ENCODE measurements at places on chromosomes 4 and X. TPM values are rescaled to one million over a fixed set of nuclear protein-coding genes. Genes with fewer than 3 reads are reported as not detected.

The DKK2 gene
- not detected for polyA plus RNA-seq

GRCh38 chr4:140308366-140309123 lies 64.9 kb upstream of the SCOC start:
- peaks cover 18% of the 10 kb centered on the region for H3K4me1 ChIP-seq
- H3K27ac ChIP-seq = peak overlapping the region; percentile 70
- H3K36me3 ChIP-seq = no peaks in the 10 kb centered on the region
- no peak overlapping the region for H3K4me3 ChIP-seq
- H3K27me3 ChIP-seq = no peaks in the 10 kb centered on the region

The PDZD4 gene
- 0.46 TPM for polyA plus RNA-seq

DNA sequence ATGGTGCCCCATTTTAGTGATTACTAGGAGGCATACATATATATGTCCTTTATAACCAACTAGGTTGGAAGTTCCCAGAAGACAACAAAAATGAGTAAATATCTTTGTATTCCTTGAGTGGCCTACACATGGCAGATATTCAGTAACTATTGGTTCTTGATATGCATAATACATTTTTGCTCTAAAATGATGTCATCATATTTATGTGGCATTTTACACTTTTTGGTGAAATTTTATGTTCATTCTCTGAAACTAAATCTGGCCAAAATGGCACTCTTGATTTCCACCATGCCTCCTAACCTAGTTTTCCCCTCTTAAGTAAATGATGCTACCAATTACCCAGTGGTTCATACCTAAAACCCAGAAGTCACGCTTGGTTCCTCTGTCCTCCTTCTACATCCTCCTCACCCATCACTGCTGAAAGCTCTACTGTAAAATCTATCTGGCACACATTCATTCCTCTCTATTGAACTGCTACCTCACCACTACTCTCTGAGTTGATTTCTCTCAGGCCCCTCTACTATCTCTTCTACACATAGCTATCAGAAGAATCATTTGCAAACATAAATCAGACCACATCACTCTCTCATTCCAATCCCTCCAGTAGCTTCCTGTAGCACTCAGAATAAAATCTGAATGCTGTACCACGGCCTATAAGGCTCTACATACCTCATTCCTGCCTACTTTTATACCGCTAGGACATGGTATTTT lies 13.4 kb downstream of the SLC10A7 start:
- H3K4me1 ChIP-seq = no peaks in the 10 kb centered on the region
- H3K27me3 ChIP-seq = no peaks in the 10 kb centered on the region
- DNase-seq = no peak
- H3K4me3 ChIP-seq = no peak overlapping the region

DNA sequence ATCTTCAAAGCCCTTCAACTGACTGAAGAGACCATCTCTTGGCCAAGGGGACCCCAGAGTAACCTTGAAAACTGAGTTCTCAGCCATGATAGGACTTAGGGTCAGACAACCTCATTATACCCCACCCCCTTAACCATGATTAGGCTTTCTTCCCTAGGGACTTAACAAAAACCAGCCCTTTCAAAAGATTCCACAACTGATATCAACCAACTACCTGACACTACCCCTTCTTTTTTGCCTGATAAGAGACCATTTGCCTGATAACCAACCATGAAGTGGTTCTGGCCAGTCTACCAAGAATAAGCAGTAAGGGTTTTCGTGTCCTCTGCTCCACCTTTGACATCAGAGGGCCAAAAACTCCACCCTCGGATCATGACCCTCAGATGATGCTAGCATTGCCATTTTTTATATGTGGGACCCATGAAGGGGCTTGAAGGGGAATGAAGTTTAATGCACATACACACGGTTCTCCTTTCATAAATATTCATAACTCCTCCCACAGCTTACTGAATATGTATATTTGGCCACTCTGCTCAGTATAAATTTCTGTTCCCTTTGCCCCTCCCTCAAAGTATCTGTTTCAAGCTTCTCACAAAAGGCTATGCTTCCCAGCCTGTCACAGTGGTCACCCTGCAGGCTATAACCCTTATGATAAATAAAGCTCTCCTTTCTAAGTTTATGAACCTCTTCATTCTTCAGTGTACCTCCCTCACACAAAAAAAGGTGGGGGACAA lies 12.3 kb downstream of the TBCK start:
- no peak overlapping the region for H3K27ac ChIP-seq
- DNase-seq = no peak
- no peaks in the 10 kb centered on the region for H3K4me1 ChIP-seq
- H3K27me3 ChIP-seq = no peaks in the 10 kb centered on the region
- no peaks in the 10 kb centered on the region for H3K36me3 ChIP-seq
- no peak overlapping the region for H3K4me3 ChIP-seq

The FGFR3 gene
- polyA plus RNA-seq = 3.7 TPM

The GABRG1 gene
- polyA plus RNA-seq = not detected

DNA sequence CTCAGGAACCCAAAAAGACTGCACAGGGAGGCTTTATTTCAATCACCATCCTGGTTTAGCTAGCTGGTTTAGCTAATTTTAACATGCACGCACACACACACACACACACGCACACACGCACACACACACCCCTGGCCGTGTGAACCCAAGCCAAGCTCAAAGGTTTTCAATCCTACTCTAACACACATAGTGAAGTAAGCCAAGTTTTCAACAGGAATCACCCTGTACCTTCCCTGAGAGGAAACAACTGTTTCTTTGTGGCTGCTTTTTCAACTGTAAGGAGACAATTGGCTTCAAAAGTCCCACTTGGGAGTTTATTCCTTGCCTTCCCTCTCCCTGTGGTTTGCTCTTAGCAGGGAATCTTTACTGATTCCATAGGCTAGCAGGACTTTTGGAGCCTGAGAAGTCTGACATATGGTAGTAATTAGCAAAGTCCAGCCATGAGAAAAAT lies 98.9 kb upstream of the BMP3 start:
- H3K4me1 ChIP-seq = no peaks in the 10 kb centered on the region
- no peak overlapping the region for H3K27ac ChIP-seq
- no peaks in the 10 kb centered on the region for H3K36me3 ChIP-seq
- H3K27me3 ChIP-seq = no peaks in the 10 kb centered on the region
- no peak overlapping the region for H3K4me3 ChIP-seq

The RTL9 gene
- not detected for polyA plus RNA-seq

- H3K27ac ChIP-seq = no peak overlapping the region
- H3K36me3 ChIP-seq = no peaks in the 10 kb centered on the region
- DNase-seq = no peak
- no peaks in the 10 kb centered on the region for H3K27me3 ChIP-seq
These were observed 30.7 kb upstream of the HELT start for GRCh38 chr4:184987493-184988031.

DNA sequence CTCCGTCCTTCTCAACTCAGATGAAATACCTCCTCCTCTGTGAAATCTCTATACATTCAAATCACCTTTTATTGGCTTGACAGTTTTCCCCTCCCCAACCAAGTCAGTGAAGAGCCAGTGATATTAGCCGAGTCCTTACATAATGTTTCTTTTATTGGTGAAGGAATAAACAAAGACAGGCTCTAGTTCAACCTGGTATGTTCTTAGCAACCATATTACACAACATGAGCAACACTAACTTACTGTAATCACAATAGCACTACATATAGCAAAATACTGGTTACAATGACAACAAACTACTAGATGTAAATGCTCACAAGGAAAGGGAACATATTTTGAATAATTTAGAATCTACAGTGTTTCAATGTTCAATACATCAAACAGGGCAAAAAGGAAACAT lies 19.9 kb downstream of the DHX15 start:
- no peak overlapping the region for H3K27ac ChIP-seq
- no peak overlapping the region for H3K4me3 ChIP-seq
- peaks cover 41% of the 10 kb centered on the region for H3K4me1 ChIP-seq

The ACSL4 gene
- 7.2 TPM for polyA plus RNA-seq

DNA sequence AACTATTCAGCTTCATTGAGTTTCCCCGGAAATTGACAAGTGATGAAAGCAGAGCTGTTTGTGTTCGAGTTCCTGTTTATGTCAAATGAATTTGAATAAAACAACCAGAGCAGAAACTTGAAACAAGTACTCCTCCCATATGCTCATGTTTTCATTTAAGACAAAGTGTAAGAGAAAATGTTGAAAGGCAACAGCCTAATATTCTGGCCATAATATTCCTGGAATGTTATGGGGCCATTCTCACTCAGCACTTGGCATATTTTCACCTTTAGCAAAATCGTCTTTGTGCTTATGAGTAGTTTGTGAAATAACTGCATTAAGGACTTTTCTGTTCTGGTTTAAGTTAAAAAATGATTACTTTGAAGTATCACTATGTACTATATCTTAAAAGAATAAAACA lies 276.0 kb upstream of the FAT1 start:
- no peaks in the 10 kb centered on the region for H3K36me3 ChIP-seq
- no peak overlapping the region for H3K27ac ChIP-seq
- no peak overlapping the region for H3K4me3 ChIP-seq
- H3K27me3 ChIP-seq = no peaks in the 10 kb centered on the region
- H3K4me1 ChIP-seq = no peaks in the 10 kb centered on the region
- no peak for DNase-seq

GRCh38 chrX:52923781-52924241 lies 26.7 kb downstream of the FAM156B start:
- H3K27ac ChIP-seq = peak overlapping the region; percentile 49
- H3K27me3 ChIP-seq = no peaks in the 10 kb centered on the region
- DNase-seq = peak; percentile 70
- no peak overlapping the region for H3K4me3 ChIP-seq

The CLDN22 gene
- polyA plus RNA-seq = not detected

DNA sequence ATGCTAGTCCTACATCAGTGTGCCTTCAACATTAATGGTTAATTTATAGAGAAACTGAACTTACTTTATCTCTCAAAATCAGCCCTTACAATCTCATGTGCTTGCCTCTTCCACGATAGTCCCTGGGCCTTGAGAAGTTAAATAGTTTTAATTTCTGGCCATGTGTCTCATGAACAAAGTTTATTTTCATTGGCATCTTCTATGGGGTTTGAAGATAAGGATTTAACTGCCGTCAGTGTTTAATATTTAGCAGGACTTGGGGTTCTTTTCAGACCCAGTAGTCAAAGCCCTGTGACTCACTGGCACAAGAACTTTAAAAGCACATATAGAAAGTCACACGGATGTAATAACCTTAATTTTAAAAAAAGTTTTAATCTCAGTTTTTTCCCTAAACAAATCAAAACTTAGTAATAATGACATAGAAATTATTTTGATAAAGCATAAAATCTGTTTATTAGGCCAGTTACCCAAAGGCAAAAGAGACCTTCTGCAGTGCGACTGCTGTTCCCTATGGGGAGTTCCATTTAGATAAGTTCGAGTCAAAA lies 10.1 kb upstream of the MPP1 start:
- H3K4me1 ChIP-seq = no peaks in the 10 kb centered on the region
- H3K4me3 ChIP-seq = no peak overlapping the region
- no peaks in the 10 kb centered on the region for H3K36me3 ChIP-seq
- no peak for DNase-seq
- no peak overlapping the region for H3K27ac ChIP-seq

DNA sequence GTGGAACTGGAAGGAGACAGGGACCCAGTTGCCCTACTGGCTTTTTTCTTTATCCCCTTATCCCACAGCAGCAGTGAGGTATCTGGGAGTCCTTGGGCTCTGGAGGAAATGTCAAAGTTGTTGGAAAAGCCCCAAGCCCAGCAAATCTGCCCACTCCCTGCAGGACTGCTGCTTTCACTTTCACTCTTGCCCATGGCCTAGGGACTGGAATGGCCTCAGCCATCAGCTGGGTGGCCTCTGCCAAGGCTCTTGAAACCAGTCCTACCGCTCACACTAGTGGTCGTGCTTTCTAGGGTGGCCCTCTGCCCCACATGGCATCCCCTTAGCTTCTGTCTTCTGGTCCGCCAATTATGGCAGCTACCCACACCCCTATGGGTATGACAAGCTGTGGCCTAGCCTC lies 9.7 kb upstream of the RHOXF1 start:
- H3K4me1 ChIP-seq = peaks cover 12% of the 10 kb centered on the region
- DNase-seq = no peak
- H3K27me3 ChIP-seq = no peaks in the 10 kb centered on the region

- H3K27ac ChIP-seq = no peak overlapping the region
- DNase-seq = no peak
- no peak overlapping the region for H3K4me3 ChIP-seq
- no peaks in the 10 kb centered on the region for H3K27me3 ChIP-seq
- no peaks in the 10 kb centered on the region for H3K36me3 ChIP-seq
- H3K4me1 ChIP-seq = no peaks in the 10 kb centered on the region
These were observed 14.0 kb upstream of the MFAP3L start for GRCh38 chr4:170040031-170040680.

- DNase-seq = no peak
- H3K36me3 ChIP-seq = no peaks in the 10 kb centered on the region
- H3K4me1 ChIP-seq = no peaks in the 10 kb centered on the region
- H3K27me3 ChIP-seq = no peaks in the 10 kb centered on the region
- H3K4me3 ChIP-seq = no peak overlapping the region
These were observed 207.7 kb upstream of the PRPS2 start for GRCh38 chrX:12583543-12583942.

- DNase-seq = no peak
- H3K36me3 ChIP-seq = no peaks in the 10 kb centered on the region
- no peaks in the 10 kb centered on the region for H3K27me3 ChIP-seq
- H3K4me3 ChIP-seq = no peak overlapping the region
These were observed 575.1 kb downstream of the IL15 start for GRCh38 chr4:142211444-142211843.

DNA sequence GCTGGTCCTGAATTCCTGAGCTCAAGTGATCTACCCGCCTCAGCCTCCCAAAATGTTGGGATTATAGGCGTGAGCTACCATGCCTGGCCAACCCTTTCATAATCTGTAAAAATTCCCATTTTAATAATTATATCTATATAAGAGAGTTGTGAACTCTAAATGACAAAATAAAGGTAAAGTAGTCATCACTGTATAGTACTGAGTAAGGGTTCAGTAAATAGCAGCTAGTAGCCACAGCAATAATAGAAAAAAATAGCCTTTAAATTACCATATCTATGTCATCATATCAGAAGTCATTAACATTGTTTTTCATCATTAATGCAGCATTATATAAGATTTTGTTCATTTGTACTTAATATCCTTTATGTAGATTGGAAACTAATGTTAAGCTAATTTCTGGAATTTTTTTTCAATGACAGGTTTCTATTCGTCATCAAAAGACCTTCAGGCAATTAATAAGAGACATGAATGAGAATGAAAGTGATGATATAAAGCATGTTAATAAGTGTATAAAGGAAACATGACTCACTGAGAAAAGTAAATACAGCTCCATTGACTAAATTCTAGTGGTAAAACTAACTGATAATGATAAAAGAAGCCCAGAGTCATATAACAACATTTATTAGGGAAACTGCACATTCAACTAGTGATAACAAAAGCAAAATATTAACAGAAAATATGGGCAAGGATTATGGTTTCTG lies 85.9 kb upstream of the UGT8 start:
- H3K27ac ChIP-seq = no peak overlapping the region
- no peaks in the 10 kb centered on the region for H3K4me1 ChIP-seq
- H3K4me3 ChIP-seq = no peak overlapping the region
- H3K27me3 ChIP-seq = no peaks in the 10 kb centered on the region
- no peak for DNase-seq
- H3K36me3 ChIP-seq = no peaks in the 10 kb centered on the region

Data from sigmoid colon (tissue), 7 donors.